ENCODE measurements at places on chromosomes 7 and 10.

DNA sequence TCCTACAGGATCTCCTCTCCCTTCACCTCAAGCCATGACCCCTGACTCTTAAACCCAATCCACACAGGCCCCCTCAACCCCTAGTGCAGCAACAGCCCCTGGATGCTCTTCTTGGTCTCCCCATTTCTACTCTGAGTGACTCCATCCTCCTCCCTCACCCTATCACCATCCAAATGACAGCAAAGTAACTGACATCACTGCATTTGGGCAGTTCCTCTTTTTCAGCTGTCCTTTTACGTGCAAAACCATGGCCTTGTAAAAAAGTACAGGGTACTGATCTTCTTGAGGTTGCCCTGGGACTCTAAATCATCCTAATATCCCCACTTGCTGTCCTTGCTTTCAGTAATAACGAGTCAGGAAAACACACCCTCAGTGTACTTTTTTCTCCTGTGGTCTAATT is 454.9 kb downstream of the ADRA2A start:
- DNase-seq: no peak

DNA sequence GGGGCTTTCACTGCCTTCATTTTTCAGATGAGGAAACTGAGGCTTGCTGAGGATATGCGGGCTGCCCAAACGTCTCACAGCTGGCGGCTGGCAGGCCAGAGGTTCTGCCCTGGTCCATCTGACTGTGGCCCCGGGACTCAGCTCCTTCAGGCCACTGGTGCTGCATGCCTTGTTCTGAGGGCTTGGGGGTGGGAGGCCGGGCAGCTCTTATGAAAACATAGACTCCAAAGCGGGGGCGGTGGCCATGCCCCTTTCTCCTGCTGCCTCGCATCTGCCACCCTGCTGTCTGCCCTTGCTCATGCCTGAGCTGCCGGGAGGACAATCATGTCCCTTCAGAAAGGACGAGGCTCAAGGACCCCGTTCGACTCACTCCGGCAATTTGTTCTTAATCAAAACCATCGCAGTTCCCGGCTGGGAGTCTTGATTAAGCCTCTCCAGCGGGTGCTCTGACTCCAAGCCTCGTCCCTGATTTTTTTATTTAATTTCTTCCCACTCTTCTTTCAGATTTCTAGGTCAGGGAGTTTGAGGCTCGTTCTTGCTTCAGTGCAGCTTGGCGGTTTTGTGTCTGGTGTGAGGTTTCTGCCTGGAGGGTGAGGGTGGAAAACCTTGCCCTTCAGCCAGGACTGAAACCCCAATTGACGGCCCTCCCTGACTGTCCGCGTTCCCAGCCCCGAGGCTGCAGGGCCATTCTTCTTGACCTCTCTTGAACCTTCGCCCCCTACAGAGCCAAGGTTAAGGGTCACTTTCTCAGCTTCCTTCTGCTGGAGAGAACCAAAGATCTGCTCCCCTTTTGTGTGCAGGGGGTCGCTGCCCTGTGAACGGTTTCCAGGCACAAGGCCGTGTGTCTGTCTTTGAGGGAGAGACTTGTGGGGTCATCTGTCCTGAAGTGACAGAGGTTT is 120.8 kb downstream of the DNAJB6 start:
- DNase-seq: no peak

- DNase-seq: no peak
Observed at GRCh38 chr10:84547616-84548015, 219.2 kb downstream of the CCSER2 start.

GRCh38 chr7:2165610-2166594 is 66.8 kb downstream of the MAD1L1 start:
- DNase-seq: no peak

DNA sequence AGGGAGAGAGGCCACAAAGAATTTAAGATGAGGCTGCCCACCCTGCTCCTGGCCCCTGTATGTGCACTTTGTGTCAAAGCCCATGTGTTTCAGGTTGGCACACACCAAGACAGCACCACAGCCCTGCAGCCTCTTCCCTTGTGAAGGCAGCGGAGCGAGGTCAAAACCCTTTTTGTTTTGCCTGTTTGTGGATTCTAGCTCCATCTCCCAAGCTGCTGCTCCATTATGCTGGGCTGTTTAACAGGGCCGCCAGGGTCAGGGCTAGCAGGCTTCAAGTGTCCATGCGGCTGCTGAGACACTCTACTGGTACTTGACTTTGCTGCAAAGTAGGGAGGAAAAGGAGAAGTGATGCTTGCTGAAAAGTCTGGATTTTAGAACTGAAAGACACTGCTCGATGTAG is 142.3 kb upstream of the EFCAB10 start:
- DNase-seq: no peak

GRCh38 chr7:132059141-132059540 is 502.7 kb upstream of the PODXL start:
- no peak for DNase-seq

GRCh38 chr10:122930140-122930539 is 19.7 kb downstream of the FAM24A start:
- DNase-seq: no peak

- DNase-seq: no peak
Observed at GRCh38 chr10:120917521-120918250, 66.5 kb downstream of the WDR11 start.

GRCh38 chr10:67246066-67246555 is 320.3 kb downstream of the LRRTM3 start:
- DNase-seq: no peak

DNA sequence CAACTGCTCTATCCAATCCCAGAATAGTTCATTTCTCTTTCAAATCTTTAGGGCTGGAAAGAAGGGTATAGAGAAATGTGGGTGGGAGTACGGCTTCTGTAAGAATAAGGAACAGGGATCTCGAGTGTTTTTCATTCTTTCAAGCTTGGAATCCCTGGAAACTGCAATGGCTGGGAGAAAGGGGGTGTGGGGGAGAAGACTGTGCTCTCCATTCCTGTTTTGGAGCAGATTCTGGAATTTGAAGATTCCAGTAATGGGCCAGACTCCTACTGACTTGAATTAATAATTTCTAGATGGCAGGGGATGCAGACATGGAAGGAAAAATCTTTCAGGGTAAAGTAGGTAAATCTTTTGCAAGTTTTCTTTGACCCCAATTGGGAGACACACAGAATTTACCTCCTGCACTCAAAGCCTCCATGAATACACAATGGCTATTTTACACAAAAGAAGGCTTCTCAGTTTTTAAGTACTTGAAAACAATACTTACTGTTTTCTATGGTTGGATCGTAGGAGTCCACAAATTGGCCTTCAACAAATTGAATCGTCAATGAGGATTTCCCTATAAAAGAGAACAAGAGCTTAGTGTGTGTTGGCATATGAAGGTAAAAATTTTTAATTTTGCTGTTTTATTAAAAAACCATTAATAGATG is 29.1 kb downstream of the RHEB start:
- DNase-seq: no peak

DNA sequence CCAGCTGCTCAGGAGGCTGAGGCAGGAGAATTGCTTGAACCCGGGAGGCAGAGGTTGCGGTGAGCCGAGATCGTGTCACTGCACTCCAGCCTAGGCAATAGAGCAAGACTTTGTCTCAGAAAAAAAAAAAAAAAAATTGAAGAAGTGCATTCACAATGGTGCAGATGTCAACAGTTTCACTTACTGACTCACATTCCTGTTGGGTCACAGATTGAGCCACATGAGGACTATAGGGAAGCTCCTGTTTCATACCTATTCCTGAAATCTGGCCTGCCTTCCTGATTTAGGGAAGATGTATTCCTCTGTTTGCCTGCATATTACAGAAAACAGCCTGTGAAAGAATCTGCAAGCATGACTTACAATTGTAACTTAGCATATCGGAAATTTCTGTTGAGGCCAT is 78.2 kb downstream of the AKR1C4 start:
- DNase-seq: no peak

DNA sequence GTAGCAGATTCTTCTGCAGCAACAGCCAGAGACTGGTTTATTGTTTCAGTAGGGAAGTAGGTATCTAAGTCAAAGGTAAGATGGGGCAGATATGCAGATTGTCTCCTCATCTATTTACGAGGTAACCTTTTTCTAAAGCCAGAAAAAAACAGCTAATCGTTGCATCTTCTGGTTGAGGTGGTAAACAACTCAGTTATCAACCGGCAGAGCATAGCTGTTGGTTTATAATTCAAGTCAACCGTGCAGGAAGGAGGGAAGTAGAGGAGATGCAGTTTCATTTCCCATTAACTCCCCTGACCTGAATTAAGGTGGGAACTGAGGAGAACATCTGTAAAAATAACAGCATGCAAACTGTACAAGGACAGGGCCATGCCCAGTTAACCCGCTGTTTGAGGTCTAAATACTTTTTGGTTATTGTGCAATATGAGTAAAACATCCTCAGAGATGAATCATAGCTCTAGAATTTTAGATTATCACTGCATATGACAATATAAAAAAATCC is 156.5 kb upstream of the ITGB1 start:
- no peak for DNase-seq

GRCh38 chr7:117212969-117213877 is 109.6 kb downstream of the WNT2 start:
- peak; percentile 63 for DNase-seq

- DNase-seq: no peak
Observed at GRCh38 chr7:454356-455109, 65.1 kb downstream of the PDGFA start.

GRCh38 chr10:75877877-75878276 is 446.5 kb downstream of the LRMDA start:
- DNase-seq: no peak

DNA sequence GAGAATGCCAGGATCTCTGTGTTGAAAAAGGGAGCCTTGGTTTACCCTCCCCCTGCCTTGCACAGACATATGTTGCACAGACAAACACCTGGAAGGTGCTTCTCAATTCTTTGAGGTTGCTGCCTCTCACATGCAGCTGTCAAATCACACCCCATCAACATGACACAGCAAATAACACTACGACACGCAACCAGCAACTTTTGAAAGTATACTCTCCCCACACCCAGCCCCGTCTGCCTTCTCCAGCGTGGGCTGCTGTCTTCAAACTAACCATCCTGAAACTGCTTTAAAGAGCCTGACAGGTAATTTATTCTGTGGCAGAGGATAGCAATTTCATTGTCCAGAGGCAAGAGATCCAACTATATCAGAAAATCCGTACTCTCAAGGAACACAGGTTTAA is 136.1 kb downstream of the PLXNA4 start:
- no peak for DNase-seq

- DNase-seq: no peak
Observed at GRCh38 chr10:37379991-37380390, 254.6 kb downstream of the ANKRD30A start.

- no peak for DNase-seq
Observed at GRCh38 chr10:116440330-116441030, 12.8 kb downstream of the PNLIPRP3 start.

- peak; percentile 68 for DNase-seq
Observed at GRCh38 chr7:12638851-12639456, 48.5 kb upstream of the ARL4A start.

GRCh38 chr7:69173846-69174245 is 424.4 kb upstream of the AUTS2 start:
- no peak for DNase-seq

- no peak for DNase-seq
Observed at GRCh38 chr7:25148772-25149575, 23.9 kb upstream of the CYCS start.

DNA sequence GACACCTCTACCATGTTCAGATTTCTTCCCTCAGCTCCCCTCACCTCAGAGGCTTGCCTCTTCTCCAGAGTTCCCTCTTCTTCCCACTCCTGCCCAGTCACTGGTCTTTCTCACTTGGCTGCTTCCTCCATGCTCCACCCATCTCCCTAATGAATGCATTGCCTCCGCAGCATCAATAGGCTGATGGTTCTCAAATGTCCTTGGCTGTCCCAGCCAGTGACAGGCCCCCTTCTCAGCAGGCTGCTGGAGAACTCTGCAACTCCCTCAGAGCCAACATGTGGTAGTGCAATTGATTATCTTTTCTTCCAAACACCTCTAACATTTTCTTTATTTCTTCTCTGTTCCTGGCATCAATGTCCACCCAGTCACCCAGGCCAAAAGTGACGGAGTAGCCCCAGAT is 218.2 kb downstream of the RELN start:
- no peak for DNase-seq

- no peak for DNase-seq
Observed at GRCh38 chr10:49559476-49559875, 20.6 kb upstream of the ERCC6 start.

- no peak for DNase-seq
Observed at GRCh38 chr7:131357282-131357880, 29.7 kb downstream of the MKLN1 start.

DNA sequence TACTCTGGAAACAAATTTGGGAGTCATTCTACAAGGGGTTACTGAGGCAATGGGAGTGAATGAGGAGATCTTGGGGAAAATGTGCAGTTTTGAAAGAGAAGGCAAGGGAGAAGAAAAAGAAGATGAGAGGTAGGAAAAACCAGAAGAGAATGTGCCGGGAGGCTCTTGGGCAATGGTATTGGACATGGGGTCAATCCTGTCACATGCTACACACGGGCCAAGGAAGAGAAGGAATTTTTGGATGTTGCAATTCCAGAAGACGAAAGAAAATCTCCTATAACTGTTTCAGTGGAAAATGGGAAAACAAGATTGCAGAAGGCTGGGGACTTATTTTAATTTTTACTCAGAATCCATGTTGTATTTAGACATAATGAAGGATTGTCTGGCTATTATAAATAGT is 615.0 kb downstream of the PHTF2 start:
- no peak for DNase-seq

DNA sequence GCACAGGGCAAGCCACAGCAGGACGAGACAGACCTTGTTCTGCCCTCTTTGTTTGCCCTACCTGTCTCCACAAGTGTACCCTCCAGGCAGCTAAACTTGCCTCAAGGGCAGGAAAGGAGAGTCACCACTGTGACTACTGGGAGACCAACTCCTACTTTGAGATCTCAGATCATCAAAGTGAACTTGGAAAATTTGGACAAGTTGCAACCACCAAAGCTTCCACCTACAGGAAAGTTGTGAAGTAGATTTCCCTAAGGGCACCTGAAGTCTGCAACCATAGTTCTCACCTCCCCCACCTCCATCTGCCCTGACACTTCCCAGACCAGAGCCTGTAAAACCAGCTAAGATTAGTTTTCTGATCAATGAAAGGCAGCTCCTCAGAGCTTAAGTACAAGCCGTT is 2.5 kb upstream of the WDR91 start:
- no peak for DNase-seq
